Stimulated activated CD4-positive, alpha-beta T cell treated with anti-CD3 and anti-CD28 coated beads, Interleukin-1b, Interleukin-23, amount 100 ng/mL, for 1 hour (primary cell): ENCODE measurements at places on chromosomes 3 and 15.

GRCh38 chr3:162132981-162133380 lies 636.4 kb downstream of the OTOL1 start:
- DNase-seq = no peak

DNA sequence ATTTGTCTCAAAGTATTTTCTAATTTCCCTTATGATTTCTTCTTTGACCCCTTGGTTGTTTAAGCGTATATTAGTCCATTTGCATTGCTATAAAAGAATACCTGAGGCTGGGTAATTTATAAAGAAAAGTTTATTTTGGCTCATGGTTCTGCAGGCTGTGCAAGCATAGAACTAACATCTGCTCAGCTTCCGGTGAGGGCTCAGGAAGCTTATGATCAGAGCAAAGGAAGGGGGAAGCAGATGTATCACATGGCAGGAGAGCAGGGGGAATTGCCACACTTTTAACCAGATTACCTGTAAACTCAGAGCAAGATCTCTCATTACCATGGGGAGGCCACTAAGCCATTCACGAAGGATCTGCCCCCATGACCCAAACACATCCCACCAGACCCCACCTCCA lies 148.2 kb downstream of the PDE8A start:
- no peak for DNase-seq

- DNase-seq = no peak
Measured at GRCh38 chr3:66518126-66518525, 17.3 kb upstream of the LRIG1 start.

DNA sequence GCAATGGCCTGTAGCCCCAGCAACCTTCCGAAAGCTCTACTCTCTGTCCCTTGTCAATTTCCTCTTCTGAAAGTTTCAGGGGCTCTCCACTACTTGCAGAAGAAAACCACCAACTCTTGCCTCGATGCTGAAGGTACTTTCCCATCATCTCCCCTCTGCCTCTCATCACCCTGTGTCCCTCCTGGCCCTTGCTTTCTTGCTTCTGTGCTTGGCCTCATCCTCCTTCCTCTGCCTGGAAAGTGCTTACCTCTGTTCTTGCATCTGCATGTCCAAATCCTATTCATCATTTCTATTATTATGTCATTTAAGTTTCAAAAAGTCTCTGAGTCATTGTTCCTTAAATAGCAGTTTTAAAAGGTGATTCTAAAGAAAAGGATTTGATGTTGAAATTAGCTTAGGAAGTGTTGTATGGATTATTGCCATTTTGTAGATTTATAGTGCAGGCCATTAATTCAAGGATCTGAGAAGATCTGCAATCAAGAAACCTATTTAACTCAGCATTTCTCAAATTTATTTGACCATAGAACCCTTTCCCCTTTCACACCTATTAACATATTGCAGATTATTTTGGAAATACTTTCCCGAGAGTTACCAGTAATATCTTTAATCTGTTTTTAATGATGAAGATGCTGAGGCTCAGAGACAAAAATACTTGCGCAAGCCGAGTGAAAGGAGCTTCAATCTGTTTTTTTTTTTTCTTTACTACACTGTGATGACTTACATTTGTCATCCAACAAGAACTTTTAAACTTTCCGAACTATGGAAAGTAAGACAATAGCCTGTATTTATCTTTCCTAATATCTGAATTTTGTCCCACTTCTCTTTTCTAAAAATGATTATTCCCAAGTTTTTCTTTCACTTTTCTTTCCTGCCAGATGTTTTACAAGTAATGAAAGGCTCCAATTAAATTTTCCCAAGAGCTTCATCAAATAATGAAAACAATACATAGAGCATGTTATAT lies 22.3 kb upstream of the CFAP161 start:
- no peak for DNase-seq

- DNase-seq = no peak
Measured at GRCh38 chr15:37096558-37097143, 3.7 kb downstream of the MEIS2 start.

DNA sequence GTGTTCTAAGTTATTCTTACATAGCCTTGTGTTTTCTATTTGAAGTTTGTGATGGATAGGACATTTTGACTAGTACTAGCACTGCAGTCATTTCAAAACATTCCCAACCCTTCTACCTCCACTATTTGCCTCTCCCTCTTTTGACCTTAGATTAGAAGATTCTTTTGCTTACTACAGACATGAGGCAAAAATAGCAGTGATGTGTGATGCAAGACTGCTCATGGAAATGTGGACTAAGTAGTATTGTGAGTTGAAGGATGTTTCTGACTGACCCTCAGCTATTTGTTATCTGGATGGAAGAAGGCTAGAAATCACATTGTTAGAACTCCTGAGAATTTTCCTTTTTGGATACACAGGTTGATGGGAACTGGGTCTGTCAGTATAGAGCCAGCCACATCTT lies 45.9 kb downstream of the ATP2C1 start:
- no peak for DNase-seq

DNA sequence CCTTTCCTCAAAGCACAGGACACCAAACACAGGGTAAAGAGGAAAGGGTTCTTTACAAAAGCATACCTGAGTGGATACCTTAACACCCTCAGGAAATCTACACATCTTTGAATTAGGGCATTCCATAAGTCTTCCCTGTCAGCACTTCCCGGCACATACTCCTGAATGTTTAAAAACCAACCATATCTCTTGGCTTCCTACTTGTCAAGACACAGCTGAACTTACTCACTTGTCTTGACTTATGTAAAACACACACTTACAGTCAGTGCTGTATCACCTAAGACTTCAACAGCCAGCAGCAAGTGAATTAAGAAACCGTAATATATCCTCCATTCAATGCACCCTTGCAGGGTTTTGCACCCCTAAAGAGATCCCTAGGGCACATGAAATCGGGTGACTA lies 17.5 kb downstream of the IL1RAP start:
- DNase-seq = no peak

DNA sequence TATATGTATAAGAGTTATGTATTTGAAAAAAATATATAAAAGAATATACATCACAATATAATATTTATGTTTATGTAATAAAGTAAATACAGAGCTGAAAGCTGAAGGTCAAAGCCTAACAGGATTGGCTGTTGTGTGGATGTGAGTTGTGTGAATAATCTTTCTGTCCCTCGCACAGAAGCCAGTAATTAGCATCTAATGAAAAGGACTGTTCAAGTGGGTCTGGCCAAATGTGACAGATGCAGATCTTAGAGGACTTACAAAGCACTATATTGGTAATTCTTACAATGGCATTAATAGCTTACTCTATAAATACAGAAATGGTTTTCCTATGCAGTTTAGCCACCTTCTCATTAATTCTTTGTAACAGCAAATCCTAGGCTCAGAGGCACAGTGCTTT lies 2.4 kb downstream of the MKRN3 start:
- DNase-seq = no peak

DNA sequence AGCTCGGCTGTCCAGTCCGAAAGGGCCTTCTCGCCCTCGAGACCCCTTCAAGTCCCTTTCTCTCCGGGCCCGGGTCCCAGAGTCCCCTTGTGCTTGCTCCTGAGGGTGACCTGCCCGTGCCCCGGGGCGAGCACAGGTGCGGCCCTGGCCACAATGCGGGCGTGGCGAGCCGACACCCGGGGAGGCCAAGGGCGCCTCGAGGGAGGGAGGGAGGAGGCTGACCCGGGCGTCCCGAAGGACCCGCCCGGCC lies 810 bp upstream of the MEF2A start:
- no peak for DNase-seq

- DNase-seq = no peak
Measured at GRCh38 chr3:151169262-151169947, 33.6 kb downstream of the GPR171 start.

DNA sequence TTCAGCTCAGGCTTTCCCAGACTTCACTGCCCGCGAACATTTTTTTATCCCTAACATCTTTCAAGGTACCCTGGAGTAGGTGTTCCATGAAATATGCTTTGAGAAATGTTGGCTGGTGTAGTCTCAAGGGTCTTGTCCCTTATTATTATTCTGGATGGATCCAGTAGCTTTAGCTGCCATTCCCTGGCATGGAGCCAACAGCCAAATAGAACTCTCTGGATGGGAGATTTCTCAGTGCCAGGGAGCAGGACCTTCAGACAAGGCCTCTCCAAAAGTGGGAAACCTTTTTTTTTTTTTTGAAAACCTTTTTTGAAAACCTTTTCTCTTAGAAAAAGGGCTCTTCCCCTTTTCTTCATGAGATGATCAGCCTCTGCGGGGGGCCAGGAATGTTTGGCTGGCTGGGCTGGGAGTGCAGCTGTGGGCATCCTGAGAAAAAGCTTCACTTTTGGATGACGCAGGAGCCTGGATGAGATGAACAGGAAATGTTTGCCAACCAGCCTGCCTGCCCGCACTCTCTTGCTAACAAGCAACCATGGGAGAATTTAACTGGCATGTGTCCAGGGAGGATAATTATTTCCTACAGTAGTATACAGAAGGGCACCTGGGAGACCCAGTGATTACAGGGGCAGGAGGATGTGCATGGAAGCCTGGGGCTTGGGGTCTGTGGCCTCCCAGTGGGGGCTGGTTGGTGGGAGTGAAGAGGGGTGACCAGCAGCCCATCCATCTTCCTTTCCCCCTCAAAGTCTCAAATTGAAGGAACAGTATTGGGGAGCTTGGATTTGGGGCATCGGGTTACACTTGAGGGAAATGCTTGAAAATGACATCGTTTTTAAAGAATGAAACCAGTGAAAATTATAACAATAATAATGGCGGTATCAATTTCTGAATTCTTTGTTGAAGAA lies 109.1 kb upstream of the LRIG1 start:
- no peak for DNase-seq

GRCh38 chr3:2853651-2854050 lies 256.5 kb downstream of the IL5RA start:
- no peak for DNase-seq

GRCh38 chr15:90126596-90127435 lies 24.5 kb upstream of the IDH2 start:
- DNase-seq = no peak

DNA sequence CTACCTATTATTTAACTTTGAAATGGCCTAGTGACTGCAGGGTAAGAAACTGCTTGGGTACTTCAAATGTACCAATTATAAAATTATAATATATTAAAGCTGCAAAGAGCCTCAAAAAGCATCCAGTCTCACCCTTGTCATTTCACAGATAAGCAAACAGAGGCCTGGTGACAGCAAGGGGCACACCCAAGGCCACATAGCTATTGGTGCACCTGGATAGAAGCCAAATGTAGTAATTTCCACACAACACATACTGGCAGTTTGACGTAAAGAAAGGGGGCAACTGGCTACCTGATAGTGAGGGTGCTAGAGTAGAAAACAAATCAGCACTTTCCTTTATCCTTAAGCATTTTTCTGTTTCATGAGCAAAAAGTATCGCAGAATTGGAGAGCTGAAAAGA lies 51.1 kb downstream of the IFT57 start:
- DNase-seq = no peak

DNA sequence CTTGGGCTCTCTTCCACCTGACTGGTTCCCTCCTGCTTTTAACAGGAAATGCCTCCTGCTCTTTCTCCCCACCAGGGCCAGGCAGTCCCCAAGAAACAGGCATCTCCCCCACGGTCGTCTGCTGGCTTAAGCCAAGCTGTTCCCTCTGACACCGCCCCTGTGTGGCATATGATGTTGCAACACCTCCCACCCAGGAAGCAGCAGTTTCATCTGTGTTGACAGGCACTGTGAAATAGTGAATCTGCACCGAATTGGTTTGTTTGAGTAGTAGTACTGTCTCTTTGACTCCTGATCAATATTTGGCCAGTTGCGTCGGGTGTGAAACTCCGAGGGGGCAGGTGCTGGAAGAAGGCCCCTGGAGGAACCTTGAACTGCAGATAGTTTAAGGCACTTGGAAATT lies 188.8 kb downstream of the FEZF2 start:
- DNase-seq = no peak

DNA sequence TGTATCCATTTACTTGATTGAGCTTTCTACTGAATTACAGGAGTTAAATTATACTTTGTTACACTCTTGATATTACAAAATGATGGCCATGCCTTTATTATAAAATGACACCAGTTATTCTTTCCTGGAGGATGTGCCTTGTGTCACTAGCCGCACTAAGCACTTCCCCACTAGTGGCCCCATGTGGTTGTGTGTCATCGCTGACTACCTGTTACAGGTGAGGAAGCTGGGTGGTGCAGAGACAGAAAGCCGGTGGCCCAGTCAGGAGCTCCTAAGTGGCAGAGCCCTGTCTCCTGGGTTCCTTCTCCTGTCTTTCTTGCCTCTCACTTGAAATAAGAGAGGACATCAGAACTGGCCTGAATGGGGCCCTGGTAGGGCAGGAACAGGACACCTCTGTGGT lies 96.8 kb downstream of the IGF1R start:
- no peak for DNase-seq

- no peak for DNase-seq
Measured at GRCh38 chr15:66679061-66679656, 22.9 kb upstream of the SMAD6 start.

DNA sequence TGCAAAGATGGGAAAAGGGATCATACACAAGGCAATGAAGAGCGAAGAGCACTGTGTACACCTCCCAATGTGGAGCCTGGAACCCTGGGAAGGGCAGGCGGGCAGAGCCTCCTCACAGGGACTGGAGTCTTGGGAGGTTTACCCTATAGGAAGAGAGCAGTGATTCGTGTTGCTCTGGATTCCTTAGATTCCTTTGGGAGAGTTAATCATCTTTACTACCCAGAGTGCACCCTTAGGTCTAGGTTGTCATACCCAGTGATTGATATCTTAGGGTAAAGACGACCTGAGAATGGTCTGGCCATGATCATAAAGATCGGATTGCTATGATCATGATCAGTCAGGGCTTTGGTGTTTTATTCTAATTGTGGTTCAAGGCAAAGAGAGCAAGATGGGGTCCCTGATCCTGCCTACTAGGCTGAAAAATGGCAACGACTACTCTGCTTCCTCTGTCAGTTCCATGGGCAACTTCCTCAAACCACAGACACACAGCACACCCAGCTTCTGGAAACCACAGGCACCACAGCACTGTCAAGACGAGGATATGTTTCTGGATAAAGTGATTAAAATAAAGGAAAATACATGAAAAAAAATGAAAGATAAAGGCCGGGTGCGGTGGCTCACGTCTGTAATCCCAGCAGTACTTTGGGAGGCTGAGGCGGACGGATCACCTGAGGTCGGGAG lies 20.4 kb upstream of the MAP6D1 start:
- DNase-seq = no peak

DNA sequence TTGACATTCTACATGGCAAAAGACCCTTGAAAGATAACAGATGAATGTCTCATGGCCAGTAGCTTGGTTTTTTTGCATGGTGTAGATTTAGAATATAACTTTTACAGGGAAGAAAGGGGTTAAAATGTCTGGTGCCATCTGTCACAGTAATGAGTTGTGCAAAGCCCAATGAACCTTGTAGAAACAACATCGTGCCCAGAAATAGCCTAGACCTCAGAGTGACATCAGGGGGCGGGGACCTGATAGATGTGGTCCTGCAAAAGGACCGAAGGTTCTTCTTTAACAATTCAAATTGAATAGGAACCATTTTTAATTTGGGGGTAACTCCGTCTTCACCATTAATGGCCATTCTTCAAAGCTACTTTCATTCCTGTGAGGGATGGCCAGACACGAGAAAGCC lies 254.1 kb upstream of the CTDSPL start:
- no peak for DNase-seq

GRCh38 chr3:174640932-174641331 lies 218.2 kb upstream of the NAALADL2 start:
- DNase-seq = no peak

- DNase-seq = no peak
Measured at GRCh38 chr3:185402561-185402960, 39.6 kb downstream of the MAP3K13 start.
